ENCODE measurements at places on chromosomes 5 and 9.
A peak's percentile ranks its signal among the peaks of the same experiment; 100 is the strongest.

DNA sequence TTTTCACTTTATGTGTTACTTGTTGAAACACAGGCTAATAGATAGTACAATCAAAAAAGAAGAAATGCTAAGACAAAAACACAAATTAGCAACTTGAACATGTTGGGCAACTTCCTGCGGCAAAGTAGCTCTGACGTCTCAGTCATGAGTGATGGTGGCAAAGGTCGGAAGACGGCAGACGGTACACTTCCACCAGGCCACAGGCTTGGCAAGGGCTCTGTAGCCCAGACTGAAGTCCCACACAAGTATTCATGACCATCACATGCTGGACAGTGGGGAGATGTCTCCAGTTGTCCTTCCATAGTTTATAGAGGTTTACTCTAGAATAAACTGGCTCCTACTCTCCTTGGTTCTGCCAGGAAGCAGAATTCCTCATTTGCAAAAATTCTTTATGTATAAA is 831.3 kb downstream of the MTRR start:
- no peak for DNase-seq

DNA sequence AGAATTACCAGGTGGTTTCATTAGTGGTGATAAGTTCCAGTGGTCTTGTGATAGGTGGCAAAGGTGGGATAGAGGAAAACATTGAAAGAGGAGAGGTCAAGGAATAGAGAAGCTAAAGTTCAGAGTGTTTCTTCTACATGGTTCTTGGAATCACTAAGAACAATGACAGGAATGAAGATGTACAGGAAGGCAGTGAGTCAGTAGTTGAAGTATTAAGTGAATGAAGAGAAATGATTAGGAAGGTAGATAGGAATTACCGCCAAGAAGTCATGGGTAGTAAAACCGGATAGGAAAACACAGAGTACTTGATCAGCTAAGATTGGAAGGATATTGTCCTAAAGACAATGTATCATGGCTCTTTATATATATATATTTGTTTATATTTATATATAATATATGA is 37.9 kb upstream of the RASA1 start:
- DNase-seq: no peak

- no peak for DNase-seq
These were observed 22.2 kb downstream of the CACNA1B start for GRCh38 chr9:137899551-137900360.

DNA sequence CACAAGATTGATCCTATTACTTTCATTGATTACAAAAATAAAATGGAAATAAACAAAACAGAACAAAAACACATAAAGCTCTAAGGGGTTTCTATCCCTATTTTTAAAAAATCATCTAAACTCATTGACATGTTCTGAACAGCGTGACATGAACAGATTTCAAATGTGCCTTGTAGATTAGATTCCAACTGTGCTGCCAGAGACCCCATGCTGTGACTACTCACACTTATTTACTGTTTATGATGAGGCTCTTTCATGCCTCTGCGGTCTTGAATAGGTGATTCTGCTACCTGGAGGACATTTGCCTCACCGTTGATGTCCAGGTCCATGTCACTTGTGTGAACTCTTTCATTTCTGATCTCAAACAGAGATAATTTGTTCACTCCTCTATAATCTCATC is 990.2 kb downstream of the CDH12 start:
- no peak for DNase-seq

GRCh38 chr5:72648480-72648879 is 141.3 kb upstream of the ZNF366 start:
- peak; percentile 34 for DNase-seq

DNA sequence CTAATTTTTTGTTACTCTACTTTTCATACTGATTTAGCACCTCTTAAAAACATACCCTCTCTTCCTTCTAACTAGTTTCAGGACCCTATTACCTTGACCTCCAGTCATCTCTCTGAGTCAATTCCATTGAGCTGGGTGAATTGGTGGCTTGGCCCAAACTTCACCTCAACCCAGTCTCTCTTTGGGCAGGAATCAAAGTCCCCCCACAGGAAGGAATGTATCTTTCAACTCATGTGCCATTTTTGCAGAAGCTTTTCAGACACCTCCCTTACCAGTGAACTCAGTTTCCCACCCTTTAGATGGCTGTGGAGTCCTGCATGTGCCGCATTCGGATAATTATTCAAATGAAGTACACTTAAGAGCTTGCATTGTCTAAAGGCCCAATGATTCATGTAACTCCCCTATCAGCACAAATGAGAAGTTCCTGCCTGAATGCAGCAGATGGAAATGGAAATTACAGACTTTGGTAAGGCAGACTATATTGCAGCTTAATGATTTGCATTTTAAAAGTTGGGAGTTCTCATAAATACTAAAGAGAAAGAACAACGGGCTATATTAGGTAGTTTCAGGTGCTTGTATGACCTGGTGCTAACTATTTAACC is 693.5 kb downstream of the PTPRD start:
- DNase-seq: no peak

GRCh38 chr5:43396762-43397304 is 15.4 kb downstream of the CCL28 start:
- DNase-seq: peak; percentile 21

DNA sequence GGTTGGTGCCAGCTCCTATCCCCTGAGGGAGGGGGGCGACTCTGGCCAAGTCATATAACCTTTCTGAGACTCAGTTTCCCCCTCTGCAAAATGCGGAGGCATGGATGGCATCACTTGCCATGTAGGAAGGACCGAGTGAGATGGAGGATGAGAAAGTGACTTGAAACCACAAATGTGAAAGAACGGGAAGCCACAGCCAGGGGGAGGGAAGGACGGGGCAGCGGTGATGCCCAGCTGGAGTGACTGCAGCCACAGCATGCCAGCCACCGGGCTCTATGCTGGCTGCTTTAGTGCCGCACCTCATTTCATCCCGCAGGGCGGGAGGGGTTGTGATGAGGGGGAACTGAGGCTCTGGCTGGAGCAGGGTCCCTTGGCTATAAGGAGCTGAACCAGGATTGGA is 74.5 kb downstream of the HMCN2 start:
- no peak for DNase-seq

DNA sequence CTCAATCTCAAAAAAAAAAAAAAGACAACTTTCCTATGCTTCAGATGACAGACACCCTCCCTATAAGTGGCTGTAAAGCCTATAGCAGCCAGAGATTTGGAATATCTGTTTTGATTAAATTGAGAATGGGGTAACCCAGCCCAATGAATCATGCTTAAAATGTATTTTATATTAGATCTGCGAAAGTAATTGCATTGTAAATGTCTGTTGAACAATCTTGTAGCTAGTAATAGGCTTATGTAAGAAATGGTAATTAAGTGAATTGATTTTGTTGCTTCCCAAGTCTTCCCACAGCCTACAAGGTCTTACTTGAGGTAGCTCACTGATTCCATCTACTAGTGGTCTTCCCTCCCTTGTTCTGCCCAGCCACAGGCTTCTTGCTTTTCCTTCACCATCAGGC is 590.7 kb downstream of the ACTL7B start:
- no peak for DNase-seq

DNA sequence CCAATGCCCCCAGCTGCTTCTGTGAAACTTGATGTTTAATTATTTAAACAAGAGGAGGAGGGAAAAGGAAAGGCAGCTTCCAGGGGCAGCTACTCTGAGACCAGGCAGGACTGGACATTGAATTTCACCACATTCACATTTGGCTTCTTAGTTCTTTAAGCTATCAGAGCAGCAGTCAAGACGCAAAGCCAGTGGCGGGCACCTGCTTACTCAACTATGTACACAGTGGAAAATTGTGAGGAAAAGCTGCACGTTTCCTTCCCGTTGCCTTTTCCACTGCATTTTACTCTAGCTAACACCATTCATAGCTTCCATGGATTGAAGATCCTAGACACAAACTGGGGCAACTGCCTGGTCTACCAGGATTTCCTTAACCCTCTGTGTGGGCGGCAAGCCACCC is 200.3 kb downstream of the ERCC6L2 start:
- no peak for DNase-seq

GRCh38 chr9:79940919-79941318 is 369.2 kb downstream of the TLE4 start:
- DNase-seq: no peak

GRCh38 chr5:145812877-145813276 is 22.3 kb downstream of the PRELID2 start:
- no peak for DNase-seq
